ENCODE measurements at places on chromosomes 4 and X.

- no peak for DNase-seq
These were observed 42.2 kb upstream of the TSPAN5 start for GRCh38 chr4:98700656-98701055.

DNA sequence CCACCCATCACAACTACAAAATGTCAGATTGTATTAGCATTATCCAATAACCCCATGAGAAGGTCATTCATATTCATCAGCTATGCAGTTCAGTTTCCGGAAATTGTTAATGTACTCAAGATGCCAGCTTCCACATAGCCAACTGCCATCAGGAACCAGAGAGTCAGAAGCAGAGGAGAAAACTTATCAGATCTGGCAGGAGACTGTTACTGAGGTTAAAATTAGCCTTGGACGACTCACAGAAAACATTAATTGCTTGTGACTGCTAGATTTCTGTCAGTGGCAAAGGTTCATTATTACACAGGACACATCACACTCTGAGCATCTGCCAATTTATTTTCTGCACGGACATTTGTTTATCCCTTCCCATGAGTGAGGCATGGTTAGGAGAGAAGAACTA, 352.8 kb downstream of the DHRSX start:
- DNase-seq = no peak

GRCh38 chrX:120468071-120468470, 1.0 kb downstream of the LAMP2 start:
- DNase-seq = no peak

- no peak for DNase-seq
These were observed 200.3 kb downstream of the ANTXR2 start for GRCh38 chr4:79872738-79873137.

GRCh38 chrX:84187533-84188319, at the start of gene RPS6KA6:
RPS6KA6 (minus strand) TSS chrX:84188199; CDS start chrX:84187899, 300 bp downstream.
- peak; percentile 19 for DNase-seq

DNA sequence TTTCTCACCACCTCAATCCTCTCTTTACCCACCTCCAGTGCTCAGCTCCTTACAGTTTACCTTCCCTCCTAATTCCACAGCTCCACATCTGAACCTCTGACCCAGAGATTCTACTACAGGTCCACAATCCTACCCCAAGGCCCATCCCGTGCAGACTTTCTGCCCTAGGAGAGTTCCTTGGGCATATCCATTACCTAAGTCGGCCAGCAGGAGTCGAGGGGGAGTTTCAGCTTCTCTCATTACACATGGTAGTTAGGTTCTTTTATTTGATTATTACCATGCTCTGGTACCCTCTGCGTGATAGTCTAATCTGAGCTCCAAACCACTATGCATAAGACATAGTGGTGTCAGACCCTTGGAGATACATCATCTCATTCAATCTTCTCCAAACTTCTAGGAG, 117.9 kb downstream of the SH3RF1 start:
- no peak for DNase-seq

GRCh38 chr4:25908491-25908901, 5.5 kb upstream of the SMIM20 start:
- DNase-seq = peak; percentile 94

All from fibroblast of skin of scalp (primary cell).